HepG2 (cell line): ENCODE measurements at places on chromosomes 13 and 19. TPM values are rescaled to one million over a fixed set of nuclear protein-coding genes. Genes with fewer than 3 reads are reported as not detected.
A peak's percentile ranks its signal among the peaks of the same experiment; 100 is the strongest.

DNA sequence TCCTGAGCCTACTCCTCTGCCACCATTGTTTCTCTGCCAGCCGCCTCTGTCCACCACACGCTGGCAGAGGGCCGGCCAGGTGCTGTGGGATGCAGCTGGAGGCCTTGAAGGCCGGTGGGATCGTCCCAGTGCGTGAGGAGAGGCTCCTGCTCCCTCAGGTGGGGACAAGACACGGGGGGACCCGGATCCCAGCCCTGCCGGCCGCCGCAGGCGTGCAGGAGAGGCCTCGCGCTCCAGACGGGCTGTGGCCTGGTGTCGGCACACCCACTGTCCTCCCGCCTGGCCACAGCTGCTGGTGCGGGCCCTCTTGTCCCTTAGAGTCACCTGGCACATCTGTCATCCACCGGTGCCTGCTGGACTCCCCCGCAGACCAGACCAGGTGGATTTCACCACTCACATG lies 18.1 kb upstream of the GNA15 start:
- H3K4me3 ChIP-seq, result no peak overlapping the region
- no peaks in the 10 kb centered on the region for H3K27me3 ChIP-seq
- H3K27ac ChIP-seq, result no peak overlapping the region

DNA sequence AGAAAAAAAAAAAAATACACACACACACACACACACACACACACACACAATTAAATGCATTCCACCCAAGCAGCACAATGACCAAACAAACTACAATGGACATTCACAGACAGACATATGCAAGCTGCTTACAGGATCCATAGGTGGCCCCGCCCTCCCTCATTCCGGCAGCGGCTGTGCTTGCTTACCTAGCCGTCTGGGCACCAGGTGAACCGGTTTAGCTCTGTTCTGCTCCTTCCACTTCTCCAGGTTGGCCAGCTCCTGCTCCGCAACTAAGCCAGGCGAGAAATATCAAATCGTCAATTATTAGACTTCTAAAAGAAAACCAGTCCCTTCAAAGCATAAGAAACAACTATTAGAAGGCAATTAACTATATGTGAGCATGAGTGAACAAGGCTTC lies 23.1 kb downstream of the EPSTI1 start:
- no peaks in the 10 kb centered on the region for H3K4me1 ChIP-seq
- no peak overlapping the region for H3K27ac ChIP-seq
- H3K4me3 ChIP-seq, result no peak overlapping the region
- H3K36me3 ChIP-seq, result no peaks in the 10 kb centered on the region
- no peaks in the 10 kb centered on the region for H3K27me3 ChIP-seq

The RFPL4A gene
- not detected in 2 replicates for total RNA-seq

- no peaks in the 10 kb centered on the region for H3K27me3 ChIP-seq
- H3K4me3 ChIP-seq, result peak within 1 kb of the TSS; percentile 49; the same call in 1 of the 2 replicates
- peaks cover 43% of the 10 kb centered on the region for H3K4me1 ChIP-seq
- no peaks in the 10 kb centered on the region for H3K36me3 ChIP-seq
- no peak within 1 kb of the TSS for H3K27ac ChIP-seq
- DNase-seq, result no peak
Measured at GRCh38 chr19:12838182-12838885, at the start of gene MAST1. MAST1 (plus strand) TSS chr19:12838515; CDS start chr19:12838573, 58 bp downstream.

DNA sequence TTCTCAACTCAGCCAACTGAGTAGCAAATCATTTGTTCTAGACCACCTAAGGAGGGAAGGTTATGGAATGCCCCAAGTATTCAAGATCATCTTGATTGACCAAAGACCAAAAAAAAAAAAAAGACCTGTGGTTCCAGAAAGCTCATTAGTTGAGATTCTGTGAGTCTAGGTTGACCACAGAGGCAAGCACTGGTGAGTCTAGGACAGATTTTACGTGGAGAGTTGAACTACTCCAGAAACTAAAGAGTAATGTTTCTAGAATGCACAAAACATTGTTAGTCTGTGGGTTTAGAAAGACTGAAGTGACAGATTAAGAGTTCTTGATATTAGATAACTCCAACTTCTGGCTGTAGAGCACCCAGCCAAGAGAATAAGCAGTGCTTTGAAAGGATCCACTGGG lies 4.0 kb upstream of the CYTH2 start:
- H3K4me3 ChIP-seq, result no peak overlapping the region
- no peaks in the 10 kb centered on the region for H3K36me3 ChIP-seq
- H3K27me3 ChIP-seq, result no peaks in the 10 kb centered on the region; the same call in 1 of the 2 replicates
- H3K27ac ChIP-seq, result no peak overlapping the region

GRCh38 chr19:38736413-38737280 lies 7.6 kb downstream of the CAPN12 start:
- no peak for DNase-seq
- H3K4me3 ChIP-seq, result peak overlapping the region; percentile 50
- H3K4me1 ChIP-seq, result peaks cover 51% of the 10 kb centered on the region
- H3K36me3 ChIP-seq, result no peaks in the 10 kb centered on the region
- peak overlapping the region; percentile 30 for H3K27ac ChIP-seq
- H3K27me3 ChIP-seq, result no peaks in the 10 kb centered on the region

DNA sequence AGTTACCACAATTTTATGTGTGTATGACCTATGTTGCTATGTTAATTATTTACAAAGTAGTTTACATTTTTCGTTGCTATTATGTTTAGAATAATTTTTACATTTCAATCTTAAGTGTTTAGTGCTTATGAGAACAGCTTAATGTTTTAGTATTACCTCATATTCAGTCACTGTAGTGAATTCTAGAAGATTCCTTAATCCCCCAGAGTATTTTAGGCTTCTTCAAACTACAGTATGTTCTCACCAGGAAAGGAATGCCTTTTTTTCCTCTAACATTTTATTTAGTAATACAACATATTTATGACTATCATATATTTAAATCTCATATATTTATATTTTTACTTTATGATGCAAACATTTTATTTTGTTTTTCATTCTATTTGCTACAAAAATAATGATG lies 612.1 kb upstream of the KLHL1 start:
- H3K27ac ChIP-seq, result no peak overlapping the region
- no peaks in the 10 kb centered on the region for H3K36me3 ChIP-seq
- H3K4me1 ChIP-seq, result no peaks in the 10 kb centered on the region
- no peak for DNase-seq
- H3K4me3 ChIP-seq, result no peak overlapping the region

- H3K4me3 ChIP-seq, result no peak overlapping the region
- DNase-seq, result no peak
- no peaks in the 10 kb centered on the region for H3K27me3 ChIP-seq
Measured at GRCh38 chr19:56829596-56829995, 10.9 kb downstream of the PEG3 start.

The OR7C1 gene
- not detected in 2 replicates for total RNA-seq

The FLT1 gene
- total RNA-seq, result 0.02 TPM in 1 of 2 replicates, not detected in the other

DNA sequence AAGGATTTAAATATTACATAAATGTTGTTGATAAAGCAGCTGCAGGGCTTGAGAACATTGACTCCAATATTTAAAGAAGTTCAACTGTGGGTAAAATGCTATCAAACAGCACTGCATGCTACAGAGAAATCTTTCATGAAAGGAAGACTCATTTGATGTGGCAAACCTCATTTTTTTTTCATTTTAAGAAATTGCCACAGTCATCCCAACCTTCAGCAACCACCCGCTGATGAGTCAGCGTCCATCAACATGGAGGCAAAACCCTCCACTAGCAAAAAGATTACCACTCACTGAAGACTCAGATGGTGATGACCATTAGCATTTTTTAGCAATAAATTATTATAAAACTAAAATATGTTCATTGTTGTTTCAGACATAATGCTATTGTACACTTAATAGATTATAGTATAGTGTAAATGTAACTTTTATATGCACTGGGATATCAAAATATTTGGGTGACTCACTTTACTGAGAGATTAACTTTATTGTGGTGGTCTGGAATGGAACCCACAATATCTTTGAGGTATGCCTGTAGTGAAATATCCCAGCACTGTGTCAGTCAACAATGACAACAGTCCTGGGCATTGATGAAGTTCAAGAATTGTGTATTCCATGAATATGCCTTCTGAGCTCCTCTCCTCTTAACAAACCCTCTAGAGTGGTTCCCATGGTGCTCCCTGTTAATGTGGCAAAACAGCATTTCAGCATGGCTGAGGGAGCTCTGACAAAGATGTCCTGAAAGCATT lies 52.4 kb upstream of the SOX21 start:
- H3K27me3 ChIP-seq, result no peaks in the 10 kb centered on the region
- no peak for DNase-seq
- H3K36me3 ChIP-seq, result no peaks in the 10 kb centered on the region
- H3K4me3 ChIP-seq, result no peak overlapping the region
- H3K27ac ChIP-seq, result no peak overlapping the region

- H3K36me3 ChIP-seq, result no peaks in the 10 kb centered on the region
- no peaks in the 10 kb centered on the region; the same call in 1 of the 2 replicates for H3K27me3 ChIP-seq
- H3K4me3 ChIP-seq, result no peak overlapping the region
- no peak overlapping the region for H3K27ac ChIP-seq
- no peaks in the 10 kb centered on the region for H3K4me1 ChIP-seq
Measured at GRCh38 chr19:51549533-51550324, 18.3 kb upstream of the SIGLEC6 start.

DNA sequence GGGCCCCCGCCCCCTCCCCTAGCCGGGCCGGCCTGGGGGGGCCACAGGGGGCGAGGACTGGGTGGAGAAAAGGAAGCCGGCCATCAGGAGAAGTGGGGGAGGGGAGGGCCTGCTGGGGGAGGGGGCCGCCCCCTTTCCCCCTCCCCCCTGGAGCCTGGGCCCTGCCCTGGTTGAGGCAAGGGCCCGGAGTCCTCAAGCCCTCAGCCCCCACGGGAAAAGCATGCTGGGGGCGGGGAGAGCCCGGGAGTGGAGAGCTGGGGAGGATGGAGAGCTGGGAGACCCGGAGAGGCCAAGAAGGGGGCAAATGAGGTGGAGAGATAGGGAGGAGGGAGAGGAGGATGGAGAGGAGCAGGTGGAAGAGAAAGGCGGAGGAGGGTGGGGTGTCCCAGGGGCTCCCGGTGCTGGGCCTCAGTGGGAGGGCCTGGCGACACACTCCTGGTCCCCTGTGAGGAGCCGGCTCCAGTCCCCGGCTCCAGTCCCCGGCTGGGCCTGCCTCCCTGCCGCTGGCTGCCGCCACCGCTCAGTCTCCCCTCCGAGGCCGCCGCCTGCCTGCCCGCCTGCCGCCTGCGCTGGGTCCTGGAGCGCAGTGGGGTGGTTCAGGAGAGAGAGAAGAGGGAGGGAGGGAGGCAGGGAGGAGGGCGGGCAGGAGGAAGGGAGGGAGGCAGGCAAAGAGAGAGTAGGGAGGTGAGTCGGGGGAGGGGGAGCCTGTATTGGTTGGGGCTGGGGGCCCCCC lies at the start of gene GRIK5:
TSS of gene GRIK5 (minus strand) at position 588 of the 733 bp plus-strand sequence. CDS start 4,436 bp downstream, outside the sequence.
- peaks cover 16% of the 10 kb centered on the region for H3K27me3 ChIP-seq
- peaks cover 3% of the 10 kb centered on the region for H3K4me1 ChIP-seq
- H3K4me3 ChIP-seq, result no peak within 1 kb of the TSS
- DNase-seq, result no peak

- DNase-seq, result no peak
- peaks cover 31% of the 10 kb centered on the region for H3K4me1 ChIP-seq
- H3K36me3 ChIP-seq, result peaks cover 51% of the 10 kb centered on the region; the same call in 2 of the 3 replicates
- H3K27ac ChIP-seq, result no peak overlapping the region
- H3K4me3 ChIP-seq, result no peak overlapping the region
Measured at GRCh38 chr13:19766591-19766990, 16.2 kb downstream of the PSPC1 start.

DNA sequence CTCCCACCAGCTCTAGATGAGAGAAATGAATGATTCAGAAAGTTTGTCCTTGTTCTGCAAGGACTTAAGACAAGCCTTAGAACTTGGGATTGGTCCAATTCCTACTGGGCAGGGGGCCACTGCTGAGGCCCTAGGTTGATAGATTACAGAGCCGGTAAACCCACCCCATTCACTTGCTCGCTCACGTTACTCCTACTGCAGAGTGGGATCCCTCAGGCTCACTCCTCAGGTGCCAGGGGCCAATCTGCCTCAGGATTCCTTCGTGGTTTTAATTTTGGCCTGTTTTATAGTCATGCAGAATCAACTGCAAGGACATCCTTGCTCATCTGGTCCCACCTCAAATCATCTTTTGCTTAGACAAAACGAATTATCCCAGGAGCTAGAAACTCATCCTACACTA lies 59.0 kb downstream of the SERP2 start:
- H3K4me1 ChIP-seq, result peaks cover 56% of the 10 kb centered on the region
- DNase-seq, result no peak
- no peaks in the 10 kb centered on the region for H3K27me3 ChIP-seq
- no peak overlapping the region for H3K27ac ChIP-seq

The PGLYRP1 gene
- not detected in 2 replicates for total RNA-seq

DNA sequence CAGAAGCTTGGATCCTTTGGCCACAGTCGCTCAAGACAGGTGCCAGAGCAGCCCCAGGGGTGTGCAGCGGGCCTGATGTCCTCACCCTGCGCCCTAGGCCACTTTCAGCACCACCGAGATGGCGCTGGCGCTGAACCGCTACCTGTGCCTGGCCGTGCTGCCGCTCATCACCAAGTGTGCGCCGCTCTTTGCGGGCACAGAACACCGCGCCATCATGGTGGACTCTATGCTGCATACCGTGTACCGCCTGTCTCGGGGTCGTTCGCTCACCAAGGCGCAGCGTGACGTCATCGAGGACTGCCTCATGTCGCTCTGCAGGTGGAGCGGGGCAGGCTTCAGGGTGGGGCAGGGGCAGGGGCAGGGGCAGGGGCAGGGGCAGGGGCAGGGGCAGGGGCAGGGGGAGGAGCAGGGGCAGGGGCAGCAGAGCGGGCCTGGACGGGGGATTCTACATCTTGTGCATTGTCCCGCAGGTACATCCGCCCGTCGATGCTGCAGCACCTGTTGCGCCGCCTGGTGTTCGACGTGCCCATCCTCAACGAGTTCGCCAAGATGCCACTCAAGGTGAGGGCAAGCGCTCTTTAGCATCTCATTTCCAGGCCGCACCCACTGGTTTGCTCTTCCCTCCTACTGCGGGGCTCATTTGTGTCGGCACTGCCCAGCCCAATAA lies 69.1 kb downstream of the RYR1 start:
- H3K36me3 ChIP-seq, result no peaks in the 10 kb centered on the region
- no peak overlapping the region for H3K4me3 ChIP-seq
- H3K27me3 ChIP-seq, result peaks cover 30% of the 10 kb centered on the region; the same call in 1 of the 3 replicates

- no peak overlapping the region for H3K4me3 ChIP-seq
- no peak overlapping the region for H3K27ac ChIP-seq
- H3K36me3 ChIP-seq, result no peaks in the 10 kb centered on the region
- H3K4me1 ChIP-seq, result no peaks in the 10 kb centered on the region
- no peaks in the 10 kb centered on the region for H3K27me3 ChIP-seq
Measured at GRCh38 chr19:5445561-5446055, 9.6 kb upstream of the ZNRF4 start.

DNA sequence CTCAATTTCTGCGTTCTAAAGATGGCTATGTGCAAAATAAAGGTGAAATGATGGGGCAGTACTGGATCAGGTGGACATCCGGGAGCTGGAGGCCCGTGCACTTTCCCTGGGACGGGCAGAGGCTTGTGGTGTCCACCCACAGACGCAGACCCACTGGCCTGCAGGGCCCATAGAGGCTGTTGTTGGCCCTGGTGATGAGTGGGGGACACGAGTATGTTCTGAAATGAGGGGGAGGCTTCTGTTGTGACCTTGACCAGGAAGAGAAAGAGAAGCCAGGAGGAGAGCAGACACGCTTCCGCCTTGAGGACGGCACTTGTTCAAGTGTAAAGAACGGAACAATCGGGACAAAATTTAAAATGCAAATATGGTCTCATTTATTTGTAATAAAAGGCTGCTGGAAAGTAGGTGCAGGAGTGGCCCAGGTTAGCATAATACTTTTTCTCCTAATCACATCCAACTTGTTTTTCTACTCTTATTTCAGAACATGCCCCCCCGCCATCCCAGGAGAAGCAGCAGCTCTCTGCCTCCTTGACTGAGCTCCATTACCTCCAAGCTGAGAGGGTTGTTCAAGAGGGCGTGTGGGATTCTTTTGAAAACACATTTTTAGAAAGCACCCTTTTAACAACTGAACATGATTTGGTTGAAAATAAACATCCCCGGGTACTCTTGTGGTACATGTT lies 27.1 kb downstream of the ATP11A start:
- DNase-seq, result no peak
- peaks cover 83% of the 10 kb centered on the region for H3K4me1 ChIP-seq
- H3K4me3 ChIP-seq, result no peak overlapping the region
- H3K36me3 ChIP-seq, result peaks cover 27% of the 10 kb centered on the region; the same call in 1 of the 3 replicates
